ENCODE measurements at places on chromosomes 1 and 21.

- no peak for DNase-seq
These were observed 25.7 kb downstream of the TMPRSS2 start for GRCh38 chr21:41482301-41482700.

- DNase-seq = no peak
These were observed 181.0 kb downstream of the GIPC2 start for GRCh38 chr1:78226784-78227183.

DNA sequence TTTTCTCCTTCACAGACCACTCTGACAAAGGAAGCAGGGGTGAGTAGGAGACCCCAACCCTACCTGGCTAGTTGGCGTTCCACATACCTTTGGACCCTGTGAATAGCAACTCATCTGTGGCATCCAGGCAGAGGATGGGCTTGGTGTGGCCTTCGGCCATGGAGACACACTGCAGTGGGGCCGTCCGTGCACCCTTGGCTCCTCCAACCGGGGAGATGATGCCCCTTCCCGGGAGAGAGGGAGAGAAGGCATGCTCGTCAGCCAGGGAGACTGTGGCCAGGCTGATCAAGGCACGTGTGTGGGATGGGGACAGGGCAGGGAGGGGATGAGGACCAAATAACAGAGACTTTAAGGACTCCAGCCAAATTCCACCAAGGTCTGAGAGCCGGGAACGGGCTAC, 42.6 kb downstream of the KIF21B start:
- DNase-seq = no peak

DNA sequence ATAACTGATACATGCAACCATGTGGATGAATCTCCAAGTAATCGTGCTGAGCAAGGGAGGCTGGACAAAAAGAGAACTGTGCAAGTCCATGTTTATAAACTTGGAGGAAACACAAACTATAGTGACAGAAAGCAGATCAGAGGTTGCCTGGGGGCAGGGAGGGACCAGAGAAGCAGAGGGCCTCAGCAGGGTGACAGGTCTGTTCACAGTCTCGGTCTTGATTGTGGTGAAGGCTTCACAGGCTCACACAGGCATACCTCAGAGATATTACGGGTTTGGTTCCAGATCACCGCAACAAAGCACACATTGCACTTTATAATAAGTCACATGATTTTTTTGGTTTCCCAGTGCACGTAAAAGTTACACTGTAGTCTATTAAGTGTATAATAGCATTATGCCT, 28.5 kb downstream of the ACOT7 start:
- DNase-seq = peak; percentile 51

DNA sequence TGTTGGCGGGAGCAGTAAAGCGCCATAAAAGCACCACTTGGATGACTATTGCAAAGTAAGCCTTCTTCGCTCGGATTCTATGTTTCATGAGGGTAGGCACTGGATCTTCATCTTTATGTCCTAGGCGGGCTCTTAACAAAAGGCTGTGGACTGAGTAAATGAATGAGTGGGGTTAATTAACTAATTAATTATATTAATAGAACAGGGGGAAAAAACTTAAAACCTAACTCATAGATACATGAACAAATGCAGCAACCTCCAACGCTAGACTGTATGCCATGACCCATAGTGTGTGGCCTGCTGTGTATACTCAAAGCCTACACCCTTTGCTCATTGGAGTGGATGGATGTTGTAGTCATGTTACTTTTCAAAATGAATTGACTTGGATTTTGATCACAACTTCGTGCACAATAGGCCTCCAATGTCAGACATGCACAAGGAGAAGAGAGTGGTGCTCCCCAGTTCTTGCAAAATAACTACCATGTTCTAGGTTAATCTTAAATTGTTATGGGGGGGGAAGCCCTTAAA, 417 bp upstream of the GFI1 start:
- DNase-seq = no peak

DNA sequence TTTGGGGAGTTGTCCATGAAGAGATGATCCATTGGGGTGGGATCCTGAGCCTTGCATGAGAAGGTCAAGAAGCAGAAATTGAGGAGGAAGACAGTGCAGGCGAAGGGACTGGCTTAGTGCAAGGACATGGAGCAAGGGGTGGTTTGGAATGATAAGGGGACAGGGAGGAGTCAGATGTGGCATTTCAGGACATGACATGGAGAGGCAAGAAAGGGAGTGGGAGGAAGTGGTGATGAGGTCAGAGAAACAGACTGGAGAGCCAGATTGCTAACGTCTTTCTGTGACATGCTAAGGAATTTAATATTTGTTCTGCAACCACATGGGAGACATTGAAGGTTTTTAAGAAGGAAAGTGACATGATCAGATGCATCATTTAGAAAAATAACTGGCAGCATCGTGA, 346.8 kb upstream of the FMN2 start:
- no peak for DNase-seq

- no peak for DNase-seq
These were observed 26.6 kb downstream of the MATN1 start for GRCh38 chr1:30696831-30697230.

GRCh38 chr1:150973836-150974579, 627 bp downstream of the CERS2 start:
- DNase-seq = peak; percentile 22

DNA sequence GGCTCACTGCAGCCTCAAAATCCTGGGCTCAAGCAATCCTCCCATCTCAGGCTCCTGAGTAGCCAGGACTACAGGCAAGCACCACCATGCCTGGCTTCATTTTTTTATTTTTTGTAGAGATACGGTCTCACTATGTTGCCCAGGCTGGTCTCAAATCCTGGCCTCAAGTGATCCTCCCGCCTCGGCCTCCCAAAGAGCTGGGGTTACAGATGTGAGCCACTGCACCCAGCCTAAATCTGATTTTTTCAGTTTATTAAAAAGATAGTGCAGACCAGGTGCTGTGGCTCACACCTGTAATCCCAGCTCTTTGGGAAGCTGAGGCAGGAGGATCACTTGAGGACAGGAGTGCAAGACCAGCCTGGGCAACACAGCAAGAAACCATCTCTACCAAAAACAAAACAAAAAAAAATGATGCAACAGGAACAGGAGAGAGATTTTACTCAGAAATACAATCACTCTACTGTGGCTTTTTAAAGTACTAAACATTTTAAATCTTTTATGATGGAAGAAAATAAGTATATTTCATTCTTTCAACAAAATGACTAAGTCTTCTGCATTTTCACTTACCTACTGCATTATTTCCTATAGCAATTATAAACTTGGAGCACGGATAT, 1.9 kb downstream of the PSMG1 start:
- no peak for DNase-seq

GRCh38 chr1:206892351-206892984, 4.8 kb upstream of the IL24 start:
- no peak for DNase-seq

DNA sequence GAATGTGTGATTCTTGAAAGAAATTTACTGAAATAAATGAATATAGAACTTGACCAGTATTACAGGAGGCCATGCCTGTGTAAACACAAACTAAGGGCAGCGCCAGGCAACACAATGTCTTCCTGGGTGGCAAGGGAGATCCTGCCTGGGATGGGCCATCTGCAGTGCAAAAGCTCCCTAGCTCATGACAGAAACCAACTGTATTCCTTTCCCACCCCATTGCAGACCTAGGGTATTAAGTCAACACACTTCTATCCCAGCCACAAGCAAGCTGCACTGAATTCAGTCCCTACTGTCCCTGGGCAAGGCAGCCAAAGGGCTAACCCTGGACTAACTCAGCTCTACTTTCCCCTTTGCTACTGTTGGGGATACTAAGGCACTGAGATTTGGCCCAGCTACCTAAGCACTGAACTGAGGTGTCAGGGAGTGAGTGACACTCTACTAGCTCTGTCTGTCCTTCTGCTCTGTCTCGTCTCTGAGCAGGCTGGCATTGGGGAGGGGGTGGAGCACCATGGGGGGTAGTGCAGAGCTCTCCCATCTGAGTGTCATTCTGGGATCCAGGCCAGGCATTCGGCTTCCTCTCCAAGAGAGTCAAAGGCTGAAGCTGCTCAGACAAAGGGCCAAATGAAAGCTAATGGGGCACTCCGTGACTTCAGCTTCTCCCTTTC, 2.5 kb downstream of the INKA2 start:
- no peak for DNase-seq

DNA sequence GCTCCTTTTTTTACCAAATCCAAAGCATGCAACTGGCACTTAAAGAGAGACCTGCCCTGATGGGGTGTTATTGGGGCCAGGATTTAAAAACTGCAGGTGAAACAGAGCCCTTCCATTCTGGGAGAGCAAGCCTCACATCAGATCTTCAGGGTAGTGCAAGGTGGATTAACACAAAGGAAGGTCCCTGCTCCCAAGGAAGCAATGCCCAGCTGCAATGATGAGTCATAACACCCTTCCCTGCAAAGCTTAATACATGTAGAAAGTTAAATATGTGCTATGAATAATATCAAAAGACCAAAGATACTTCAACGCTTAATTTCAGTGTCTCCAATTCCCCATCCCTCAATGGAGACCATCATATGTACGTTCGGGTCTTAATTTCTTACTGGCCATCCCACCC, 508.0 kb downstream of the OMA1 start:
- no peak for DNase-seq

GRCh38 chr1:219490566-219490965, 122.3 kb downstream of the ZC3H11B start:
- DNase-seq = no peak

DNA sequence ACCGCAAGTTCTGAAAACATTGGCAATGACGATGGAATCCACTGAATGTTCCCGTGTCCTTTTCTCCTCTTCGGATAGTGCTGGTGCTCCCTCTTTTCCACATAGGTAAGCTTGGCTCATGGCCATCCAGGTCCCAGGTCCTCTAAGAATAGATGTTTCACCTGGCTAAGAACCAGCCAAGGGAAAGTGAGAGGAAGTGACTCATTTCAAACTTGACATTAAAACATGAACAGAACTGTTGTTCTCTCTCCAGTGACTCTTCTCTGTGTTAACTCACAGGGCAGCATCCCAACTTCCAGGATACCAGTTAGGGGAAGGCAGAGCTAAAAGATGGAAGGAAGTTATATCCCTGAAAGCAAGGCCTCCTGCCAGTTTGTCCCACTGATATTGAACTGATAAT, 493.8 kb upstream of the CHRM3 start:
- DNase-seq = no peak

DNA sequence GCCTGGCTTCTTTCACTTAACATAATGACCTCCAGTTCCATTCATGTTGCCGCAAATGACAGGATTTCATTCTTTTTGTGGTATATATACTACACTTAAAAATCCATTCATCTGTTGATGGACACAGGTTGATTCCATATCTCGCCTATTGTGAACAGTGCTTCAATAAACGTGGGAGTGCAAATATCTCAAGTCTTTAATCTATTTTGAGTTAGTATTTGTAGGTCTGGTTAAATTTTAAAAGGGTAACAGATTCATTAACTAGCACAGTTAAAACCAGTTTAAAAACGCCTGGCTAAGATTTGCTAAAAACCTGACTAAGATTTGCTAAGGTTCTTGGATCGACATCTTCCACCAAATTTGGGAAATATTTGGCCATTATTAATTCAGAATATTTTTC, 45.7 kb downstream of the CRB1 start:
- no peak for DNase-seq

- no peak for DNase-seq
These were observed 20.5 kb upstream of the PDC start for GRCh38 chr1:186481303-186481888.

DNA sequence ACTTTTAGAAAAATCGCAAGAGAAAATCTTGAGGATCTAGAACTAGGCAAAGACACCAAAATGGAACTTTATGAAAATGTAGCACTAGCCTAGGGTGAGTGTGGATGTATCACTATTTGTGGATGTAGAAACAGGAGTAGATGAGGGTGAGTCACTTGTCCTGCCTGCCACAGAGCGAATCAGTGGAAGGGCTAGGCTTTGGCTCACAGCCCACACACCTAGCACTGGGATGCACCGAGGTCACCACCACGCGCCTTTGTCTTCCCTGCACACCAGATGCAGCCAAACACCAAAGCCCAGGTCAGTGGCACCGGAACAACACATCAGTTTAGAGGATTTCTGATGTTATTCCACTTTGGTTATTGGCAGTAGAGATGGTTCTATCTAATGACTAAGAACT, 38.2 kb downstream of the PKNOX1 start:
- DNase-seq = no peak

DNA sequence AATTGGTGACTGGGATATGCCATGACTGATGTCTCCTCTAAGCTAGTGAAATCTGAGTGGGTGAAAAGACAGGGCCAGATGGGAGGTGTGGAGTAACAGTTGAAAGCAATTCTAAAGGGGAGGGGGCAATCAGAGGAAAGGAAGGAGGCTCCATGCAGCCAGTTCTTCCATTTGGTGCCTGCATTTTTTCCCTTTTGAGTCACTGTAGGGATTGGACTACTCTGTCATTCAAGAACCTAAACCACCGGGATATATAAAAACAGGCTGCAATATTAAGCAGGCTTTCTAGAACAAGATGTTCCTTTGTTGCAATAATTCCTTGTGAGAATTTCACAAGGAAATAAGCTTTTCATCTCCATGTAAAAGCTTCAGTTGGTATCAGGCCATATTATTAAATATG, 18.3 kb downstream of the CLIC6 start:
- no peak for DNase-seq

GRCh38 chr21:29166853-29167252, 36.4 kb downstream of the MAP3K7CL start:
- no peak for DNase-seq

Data from CD4-positive, alpha-beta T cell treated with Interleukin-1 beta for 1 hour (primary cell).